ENCODE measurements at places on chromosomes 7 and 10.

DNA sequence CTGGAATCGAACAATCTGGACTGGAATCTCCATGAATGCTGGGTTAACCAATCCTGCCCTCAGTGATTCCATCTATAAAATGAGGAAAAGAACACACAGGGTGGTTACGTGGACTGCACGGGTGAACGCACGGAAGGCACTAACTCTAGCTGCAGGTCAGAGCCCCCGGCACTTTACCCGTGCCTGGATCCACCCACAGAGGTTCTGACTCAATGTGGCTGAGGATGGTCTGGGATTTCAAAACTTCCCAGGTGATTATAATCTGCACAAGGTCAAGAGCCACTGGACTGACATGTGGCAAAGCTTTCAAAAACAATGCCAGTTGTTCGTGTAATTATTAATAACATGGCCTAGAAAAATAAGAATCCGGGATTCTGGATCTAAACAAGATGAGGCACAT lies 29.2 kb downstream of the KIAA1549 start:
- no peak for DNase-seq

GRCh38 chr10:112082120-112082519 lies 101.4 kb downstream of the GPAM start:
- no peak for DNase-seq

DNA sequence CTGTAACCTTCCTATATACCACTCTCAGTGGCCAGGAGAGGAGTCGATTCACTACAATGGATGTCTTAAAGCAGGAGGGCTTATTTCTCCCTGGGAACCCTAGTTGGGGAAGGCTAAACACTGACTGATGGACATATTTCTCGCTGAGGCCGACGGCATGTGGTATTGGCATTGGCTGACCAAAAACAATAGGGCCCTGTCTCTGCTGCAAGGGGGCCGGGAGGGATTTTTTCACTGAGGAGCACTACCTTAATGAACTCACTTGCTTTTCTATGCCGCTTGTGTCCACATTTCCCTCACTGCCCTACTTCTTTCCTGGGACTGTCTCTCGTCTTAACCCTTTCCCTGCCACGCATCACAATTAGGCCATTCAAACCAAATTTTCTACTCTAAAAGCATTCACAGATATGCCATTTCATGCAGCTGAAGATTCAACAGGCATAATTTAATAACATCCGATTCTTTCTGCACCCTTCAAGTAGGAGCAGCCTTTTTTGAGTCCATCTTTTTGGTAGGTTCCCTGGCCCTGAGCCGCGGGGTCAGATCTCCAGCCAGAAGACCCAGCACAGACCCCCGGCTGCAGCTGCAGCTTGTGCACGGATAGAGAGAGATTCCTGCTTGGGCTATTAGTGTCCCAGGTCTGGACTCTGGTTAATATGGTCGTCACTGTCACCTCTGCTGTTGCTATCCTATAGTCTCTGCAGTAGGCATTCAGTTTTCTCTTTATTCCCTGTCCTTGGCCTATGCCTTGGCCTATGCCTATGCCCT lies 118.7 kb downstream of the HIPK2 start:
- DNase-seq: no peak

DNA sequence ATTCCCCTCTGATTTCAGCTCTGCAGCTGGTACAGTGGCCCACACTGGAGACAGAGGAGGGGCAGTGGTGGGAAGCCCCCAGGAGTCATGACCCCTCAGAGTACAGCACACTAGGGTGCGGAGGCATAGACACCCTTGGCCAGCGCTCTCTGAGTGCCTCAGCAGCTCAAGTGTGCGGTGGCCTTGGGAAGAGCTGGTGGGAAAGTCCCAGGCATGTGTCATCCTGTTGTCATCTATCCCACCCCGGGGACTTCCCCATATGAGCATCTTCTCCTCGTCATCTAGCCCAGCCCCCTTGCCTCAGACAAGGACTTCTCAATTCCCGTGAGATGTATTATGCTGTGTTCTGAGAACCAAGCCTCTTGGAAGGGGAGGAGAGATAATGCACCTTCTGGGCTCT lies 15.6 kb upstream of the PPIF start:
- DNase-seq: peak; percentile 76

GRCh38 chr10:110824152-110824441 lies 47.6 kb upstream of the PDCD4 start:
- no peak for DNase-seq

- DNase-seq: peak; percentile 56
Observed at GRCh38 chr10:75401569-75402485, at the start of gene ZNF503. Gene ZNF503, minus strand, starts transcription at chr10:75401764. Its CDS starts 345 bp downstream, at chr10:75401419.

- no peak for DNase-seq
Observed at GRCh38 chr7:3005257-3005656, 38.4 kb downstream of the CARD11 start.

GRCh38 chr7:140384894-140385545 lies 13.3 kb downstream of the SLC37A3 start:
- DNase-seq: no peak

- no peak for DNase-seq
Observed at GRCh38 chr10:36278176-36278575, 636.1 kb upstream of the FZD8 start.

DNA sequence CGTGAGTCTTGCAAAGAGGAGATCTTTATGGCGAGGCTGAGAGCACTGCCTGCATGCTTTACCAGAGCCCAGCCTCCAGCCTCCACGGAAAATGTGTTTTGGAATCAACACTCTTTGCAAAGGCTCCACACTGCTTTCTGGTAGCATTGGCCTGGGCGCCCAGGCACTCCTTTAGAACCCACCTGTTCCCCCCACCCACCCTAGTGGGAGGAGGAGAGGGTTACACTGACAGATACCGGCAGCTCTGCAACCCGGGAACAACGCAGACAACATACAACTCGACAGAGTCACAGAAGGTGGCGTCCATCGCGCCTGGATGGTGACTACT lies 5.5 kb upstream of the MNX1 start:
- DNase-seq: no peak

DNA sequence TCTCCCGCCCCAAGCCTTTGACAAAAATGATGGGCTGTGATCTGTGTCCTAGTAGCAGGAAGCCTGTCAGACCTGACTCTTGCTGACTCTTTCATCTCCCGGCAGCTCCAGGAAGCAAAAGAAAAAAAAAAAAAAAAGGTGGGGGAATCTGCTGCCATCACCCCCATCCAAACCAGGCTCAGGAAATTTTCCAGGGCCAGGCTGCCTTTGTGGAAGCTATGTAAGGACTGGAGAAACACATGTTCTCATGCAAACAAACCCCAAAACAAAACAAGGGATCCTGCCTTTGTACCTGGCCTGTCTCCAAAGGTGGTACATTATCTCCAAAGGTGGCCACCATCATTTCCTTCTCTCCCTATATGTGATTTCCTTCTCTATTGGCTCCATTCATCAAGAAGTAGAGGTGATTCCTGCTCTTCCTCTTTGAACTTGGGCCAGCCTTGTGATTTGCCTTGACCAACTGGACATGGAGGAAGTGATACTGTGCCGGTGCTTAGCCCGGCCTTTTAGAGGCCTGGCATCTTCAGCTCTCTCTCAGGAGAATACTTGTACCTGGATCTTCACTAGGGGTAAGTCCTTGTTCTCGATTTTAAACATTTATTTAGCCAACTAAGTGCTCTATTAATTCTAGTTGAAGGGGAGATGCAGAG lies 192.2 kb upstream of the SVIL start:
- DNase-seq: no peak

DNA sequence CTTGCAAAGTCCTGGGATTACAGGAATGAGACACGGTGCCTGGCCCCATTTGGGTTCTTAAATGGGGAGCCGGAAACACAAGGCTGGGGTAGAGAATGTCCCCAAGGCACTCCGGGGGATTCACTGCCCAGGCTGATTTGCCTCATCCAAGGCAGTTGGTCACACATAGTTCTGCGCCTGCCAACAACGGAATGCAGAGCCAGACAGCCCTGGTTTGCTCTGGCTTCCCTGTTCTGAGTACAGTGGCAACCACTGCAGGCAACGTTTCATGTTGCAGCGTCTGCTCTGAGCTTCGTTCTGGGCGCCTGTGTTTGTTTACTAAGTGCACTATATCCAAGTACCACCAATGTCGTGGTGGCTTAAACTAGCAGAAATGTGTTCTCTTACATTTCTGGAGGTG lies 61.7 kb upstream of the C1QL3 start:
- no peak for DNase-seq

- no peak for DNase-seq
Observed at GRCh38 chr7:79452032-79452494, 1.4 kb downstream of the MAGI2 start.

- no peak for DNase-seq
Observed at GRCh38 chr7:105612806-105613205, 31.5 kb upstream of the EFCAB10 start.

GRCh38 chr10:26725837-26726727 lies 28.6 kb downstream of the PDSS1 start:
- no peak for DNase-seq

DNA sequence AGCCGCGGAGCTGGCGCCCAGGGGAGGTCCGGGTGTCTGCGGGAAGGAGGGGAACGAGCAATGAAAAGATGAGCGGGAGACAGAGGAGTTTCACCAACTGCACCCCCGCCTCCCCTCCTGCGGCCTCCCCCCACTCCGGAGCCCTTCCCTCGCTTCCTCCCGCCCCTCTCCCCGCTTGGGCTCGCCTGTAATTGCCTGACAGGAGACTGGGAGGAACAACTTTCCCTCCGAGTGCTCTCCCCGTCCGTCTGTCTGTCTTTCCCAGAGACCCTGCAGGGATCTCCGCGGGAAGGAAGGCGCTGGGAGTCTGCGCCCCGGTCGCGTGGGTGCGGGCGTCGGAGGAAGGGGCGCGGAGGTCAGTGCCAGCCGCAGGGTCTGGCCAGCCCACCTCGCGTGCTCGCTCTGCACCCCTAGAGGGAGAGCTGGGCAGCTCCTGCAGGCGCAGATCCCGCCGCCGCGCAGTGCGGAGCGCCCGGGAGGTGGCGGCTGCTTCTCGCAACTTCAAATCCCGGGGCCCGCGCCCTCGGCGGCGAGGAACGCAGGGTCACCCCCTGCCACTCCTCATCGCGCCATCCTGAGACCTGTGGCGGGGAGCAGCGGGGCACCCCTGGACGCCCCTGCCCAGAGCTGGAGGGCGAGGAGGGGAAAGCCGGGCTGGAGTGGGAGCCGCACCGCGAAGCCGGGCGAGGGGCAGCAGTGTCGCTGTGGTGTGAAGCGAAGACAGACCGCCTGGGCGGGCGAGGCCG lies 511 bp upstream of the NRP1 start:
- peak; percentile 22 for DNase-seq

- DNase-seq: no peak
Observed at GRCh38 chr10:6928586-6928985, 348.5 kb upstream of the PRKCQ start.

GRCh38 chr10:61942604-61943461 lies 41.3 kb downstream of the ARID5B start:
- DNase-seq: no peak

DNA sequence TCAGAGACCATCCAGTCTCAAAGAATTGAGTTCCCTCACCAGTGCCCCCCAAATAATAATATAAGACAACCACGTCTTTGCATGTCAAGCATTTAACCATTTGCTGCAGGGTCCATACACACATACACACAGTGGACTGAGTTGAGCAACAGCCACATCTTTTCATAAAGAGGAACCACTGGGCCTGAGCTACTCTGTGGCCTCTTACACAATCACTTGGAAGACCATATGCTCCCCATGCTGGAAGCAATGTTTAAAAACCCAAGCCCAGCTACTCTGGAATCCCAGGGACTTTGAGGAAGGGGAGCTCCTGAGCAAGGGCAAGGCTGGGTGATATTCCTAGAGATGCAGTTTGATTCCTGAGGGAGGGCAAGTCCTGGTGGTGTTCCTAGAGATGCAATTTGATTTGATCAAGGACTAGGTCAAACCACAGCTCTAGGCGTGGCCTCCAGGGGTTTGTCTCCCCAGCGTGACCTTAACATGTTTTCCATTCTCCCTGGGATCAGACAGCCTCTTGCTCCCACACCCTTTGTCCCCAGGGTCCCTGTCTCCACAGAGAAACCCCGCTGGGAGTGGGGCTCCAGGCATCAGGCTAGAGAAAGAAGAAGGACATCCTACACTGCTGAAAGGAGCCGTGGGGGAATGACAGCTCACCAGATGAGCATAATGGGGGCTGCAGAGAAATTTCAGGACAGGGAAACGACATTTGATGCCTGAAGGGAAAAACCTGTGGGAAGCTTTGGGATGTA lies 376.2 kb upstream of the MGMT start:
- no peak for DNase-seq

GRCh38 chr10:7264313-7264756 lies 146.5 kb downstream of the SFMBT2 start:
- no peak for DNase-seq

DNA sequence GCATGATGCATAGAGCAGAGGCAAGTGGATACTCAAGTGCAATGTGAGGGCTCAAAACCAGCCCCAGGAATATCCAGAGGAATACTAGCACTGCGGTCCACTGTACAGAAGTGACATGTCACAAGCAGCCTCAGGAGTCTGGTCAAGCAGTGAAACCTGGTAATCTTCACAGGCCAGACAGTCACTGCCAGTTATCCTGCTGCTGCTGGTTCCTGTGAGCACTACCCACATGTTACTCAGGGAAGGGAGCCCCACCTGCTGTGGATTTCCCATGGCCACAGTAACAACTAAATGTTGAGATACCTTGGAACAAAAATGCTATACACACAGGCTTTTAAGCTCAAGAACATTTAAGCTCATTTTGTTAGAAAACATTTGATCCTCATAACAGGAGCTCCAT lies 103.0 kb downstream of the RNF133 start:
- DNase-seq: no peak

- DNase-seq: no peak
Observed at GRCh38 chr10:11157292-11158076, 139.8 kb downstream of the CELF2 start.

GRCh38 chr10:33596422-33596821 lies 262.0 kb upstream of the NRP1 start:
- no peak for DNase-seq

- no peak for DNase-seq
Observed at GRCh38 chr7:91266689-91267090, 2.5 kb downstream of the FZD1 start.

DNA sequence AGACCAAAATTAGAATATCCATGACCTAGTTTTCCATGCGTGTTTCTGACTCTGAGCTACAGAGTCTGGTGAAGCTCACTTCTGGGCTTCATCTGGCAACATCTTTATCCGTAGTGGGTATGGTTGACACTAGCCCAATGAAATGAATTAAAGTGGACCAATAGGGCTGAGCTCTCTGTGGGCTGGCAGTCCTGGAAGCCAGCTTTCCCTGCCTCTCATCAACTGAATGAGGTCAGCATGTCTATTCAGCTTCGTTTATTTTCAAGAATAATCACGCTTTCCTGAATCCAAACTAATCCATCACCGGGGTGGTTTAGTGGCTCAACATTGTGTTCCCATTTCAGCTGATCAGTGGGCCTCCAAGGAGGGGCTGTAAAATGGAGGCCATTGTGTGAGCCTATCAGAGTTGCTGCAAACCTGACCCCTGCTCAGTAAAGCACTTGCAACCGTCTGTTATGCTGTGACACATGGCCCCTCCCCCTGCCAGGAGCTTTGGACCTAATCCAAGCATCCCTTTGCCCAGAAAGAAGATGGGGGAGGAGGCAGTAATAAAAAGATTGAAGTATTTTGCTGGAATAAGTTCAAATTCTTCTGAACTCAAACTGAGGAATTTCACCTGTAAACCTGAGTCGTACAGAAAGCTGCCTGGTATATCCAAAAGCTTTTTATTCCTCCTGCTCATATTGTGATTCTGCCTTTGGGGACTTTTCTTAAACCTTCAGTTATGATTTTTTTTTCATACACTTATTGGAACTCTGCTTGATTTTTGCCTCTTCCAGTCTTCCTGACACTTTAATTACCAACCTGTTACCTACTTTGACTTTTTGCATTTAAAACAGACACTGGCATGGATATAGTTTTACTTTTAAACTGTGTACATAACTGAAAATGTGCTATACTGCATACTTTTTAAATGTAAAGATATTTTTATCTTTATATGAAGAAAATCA lies 35.5 kb downstream of the CAV1 start:
- DNase-seq: no peak
